GM23338 (cell line): ENCODE measurements at places on chromosomes 7 and 10. TPM values are rescaled to one million over a fixed set of nuclear protein-coding genes. Genes with fewer than 3 reads are reported as not detected.

- no peaks in the 10 kb centered on the region for H3K27me3 ChIP-seq
- H3K4me3 ChIP-seq = no peak overlapping the region
- no peaks in the 10 kb centered on the region for H3K36me3 ChIP-seq
- DNase-seq = no peak
Observed at GRCh38 chr10:44914891-44915290, 3.8 kb downstream of the TMEM72 start.

DNA sequence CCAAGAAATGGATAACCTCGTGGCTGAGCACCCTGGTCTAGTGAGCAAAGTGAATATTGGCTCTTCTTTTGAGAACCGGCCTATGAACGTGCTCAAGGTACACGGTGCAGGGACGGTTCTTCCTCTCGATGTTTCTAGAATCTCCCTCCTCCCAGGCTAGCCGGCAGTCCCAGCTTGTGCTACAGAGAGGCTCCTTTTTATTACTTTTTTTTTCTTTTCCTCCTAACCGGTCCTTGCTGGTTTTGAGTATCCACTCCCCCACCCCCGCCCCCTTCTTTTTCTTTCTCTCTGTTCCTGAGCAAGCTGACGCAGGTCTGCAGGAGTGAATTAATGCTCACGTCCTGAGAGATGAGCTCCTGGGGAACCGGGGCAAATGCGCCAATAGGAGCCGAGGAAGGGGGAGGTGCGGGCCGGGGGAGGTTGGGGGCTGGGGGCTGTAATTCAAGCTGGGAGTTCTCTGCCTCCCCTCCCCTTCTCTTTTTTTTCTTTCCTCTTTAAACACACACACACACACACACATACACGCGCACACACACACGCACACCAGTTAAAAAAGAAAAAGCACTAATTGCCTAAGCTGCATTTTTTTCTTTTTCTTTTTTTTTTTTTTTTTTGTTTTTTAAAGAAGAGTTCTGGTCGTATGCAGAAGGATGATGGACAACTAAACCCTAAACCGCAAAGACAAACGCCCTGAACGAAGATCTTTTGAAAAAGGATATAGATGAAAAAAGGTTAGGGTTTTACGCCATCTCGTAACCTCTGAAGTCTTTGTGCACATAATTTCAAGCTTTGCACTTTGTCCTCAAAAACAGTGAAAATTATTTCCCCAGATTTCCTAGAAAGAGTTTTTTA, 6.6 kb downstream of the CPA2 start:
- H3K4me1 ChIP-seq = peaks cover 46% of the 10 kb centered on the region
- peak overlapping the region; percentile 40 for H3K4me3 ChIP-seq
- DNase-seq = peak; percentile 94
- H3K27ac ChIP-seq = peak overlapping the region; percentile 97

DNA sequence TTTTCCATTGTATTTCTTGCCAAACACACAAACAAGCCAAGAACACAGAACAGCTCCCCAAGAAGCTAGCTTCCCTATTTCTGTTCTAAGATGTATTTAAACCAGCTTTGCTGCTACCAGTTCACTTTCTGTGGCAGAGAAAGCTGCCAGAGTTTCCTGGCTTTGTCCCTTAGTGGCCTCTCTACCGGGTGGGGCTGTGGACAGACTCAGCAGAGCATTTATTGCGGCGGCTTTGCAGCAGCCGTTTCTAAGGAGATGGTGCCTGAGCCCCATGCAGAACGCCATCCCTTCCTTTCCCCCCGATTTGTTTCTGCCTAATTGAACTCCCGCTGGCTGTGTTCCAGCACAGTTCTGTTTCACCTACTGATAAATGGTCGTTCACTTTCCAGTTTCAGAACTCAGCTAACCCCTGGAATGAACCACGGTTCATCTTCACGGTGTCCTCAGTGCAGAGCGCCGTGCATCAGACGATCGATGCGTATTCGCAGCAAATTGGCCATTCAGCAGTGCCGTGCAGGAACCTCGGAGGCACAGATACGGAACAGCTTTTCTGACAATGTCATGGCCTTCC, 33.8 kb upstream of the SFMBT2 start:
- no peak overlapping the region for H3K4me3 ChIP-seq
- H3K4me1 ChIP-seq = peaks cover 7% of the 10 kb centered on the region
- DNase-seq = no peak
- peaks cover 12% of the 10 kb centered on the region; the same call in 1 of the 2 replicates for H3K36me3 ChIP-seq

- no peaks in the 10 kb centered on the region for H3K27me3 ChIP-seq
- H3K4me1 ChIP-seq = no peaks in the 10 kb centered on the region
- no peak overlapping the region for H3K4me3 ChIP-seq
- H3K36me3 ChIP-seq = peaks cover 8% of the 10 kb centered on the region
- H3K27ac ChIP-seq = 0 out of 2 replicates have a peak overlapping the region, but pooled peaks have one; percentile 2
Observed at GRCh38 chr7:139075031-139075652, 34.4 kb downstream of the ZC3HAV1 start.

- H3K4me3 ChIP-seq = no peak overlapping the region
- 0 out of 2 replicates have a peak, but pooled peaks cover 3% of the 10 kb centered on the region for H3K36me3 ChIP-seq
- no peak for DNase-seq
- no peaks in the 10 kb centered on the region for H3K27me3 ChIP-seq
- H3K4me1 ChIP-seq = peaks cover 5% of the 10 kb centered on the region; the same call in 1 of the 2 replicates
- H3K27ac ChIP-seq = no peak overlapping the region
Observed at GRCh38 chr10:68043030-68043429, 32.1 kb downstream of the HERC4 start.

- no peak for DNase-seq
- H3K4me1 ChIP-seq = no peaks in the 10 kb centered on the region
- H3K27me3 ChIP-seq = no peaks in the 10 kb centered on the region
Observed at GRCh38 chr7:47604496-47604890, 22.6 kb upstream of the TNS3 start.

The PAX4 gene
- polyA plus RNA-seq = not detected in 2 replicates
